ENCODE measurements at places on chromosomes 1 and 21.

DNA sequence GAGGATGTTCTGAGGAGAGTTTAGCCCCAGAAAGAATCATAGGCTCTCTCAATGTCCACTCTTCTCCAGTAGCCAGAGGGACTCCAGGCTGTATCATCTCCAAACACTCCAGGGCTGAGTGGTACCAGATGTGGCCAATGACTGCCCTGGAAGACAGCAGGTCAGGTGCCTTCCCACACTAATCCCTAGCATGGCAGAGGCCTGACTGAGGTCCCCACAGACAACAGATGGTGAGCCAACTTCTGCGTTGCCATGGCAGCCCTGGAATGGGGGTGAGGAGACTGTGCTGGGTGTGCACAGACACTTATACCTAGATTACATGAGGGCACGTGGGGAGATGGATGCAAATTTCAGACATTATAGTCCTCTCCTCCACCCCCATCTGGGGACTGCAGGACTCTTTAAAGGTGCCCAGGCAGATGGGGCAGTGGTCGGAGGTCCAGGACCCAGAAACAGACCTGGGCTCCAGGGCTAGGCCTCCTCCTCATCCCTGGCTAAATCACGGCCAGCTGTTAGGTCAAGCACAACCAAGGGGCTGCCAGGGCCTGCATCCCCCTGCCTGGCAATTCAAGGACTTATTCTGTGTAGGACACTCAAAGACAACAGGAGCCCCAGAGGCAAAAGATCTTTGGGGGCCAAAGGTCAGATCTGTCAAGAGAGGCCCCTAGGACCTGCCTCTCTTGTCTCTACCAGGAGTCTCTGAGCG, 42.9 kb downstream of the CAMK2N1 start:
- DNase-seq, result no peak

DNA sequence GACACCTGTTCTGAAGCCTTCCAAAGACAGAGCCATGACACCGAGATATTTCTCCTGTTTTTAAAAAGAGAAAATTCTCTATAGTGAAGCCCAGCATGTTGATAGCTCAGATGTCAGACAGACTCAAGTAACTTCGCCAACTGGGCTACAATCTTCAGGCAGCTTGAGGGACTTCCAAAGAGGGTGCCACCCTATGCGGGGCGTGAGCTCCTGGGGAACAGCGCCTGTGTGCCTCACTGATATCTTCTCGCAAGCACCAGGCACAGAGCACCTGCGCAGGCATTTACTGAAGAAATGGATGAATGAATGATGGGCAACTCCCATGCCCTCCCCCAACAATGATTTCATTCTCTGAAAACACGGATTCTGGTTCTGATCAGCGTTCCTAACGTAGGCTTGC, 17.6 kb downstream of the RIPK4 start:
- no peak for DNase-seq

- DNase-seq, result no peak
Observed at GRCh38 chr1:6842301-6842700, 57.0 kb downstream of the CAMTA1 start.

- DNase-seq, result peak; percentile 82
Observed at GRCh38 chr1:37514350-37515184, at the start of gene MEAF6. MEAF6 (minus strand) TSS chr1:37514766; CDS start chr1:37514746, 20 bp downstream.

DNA sequence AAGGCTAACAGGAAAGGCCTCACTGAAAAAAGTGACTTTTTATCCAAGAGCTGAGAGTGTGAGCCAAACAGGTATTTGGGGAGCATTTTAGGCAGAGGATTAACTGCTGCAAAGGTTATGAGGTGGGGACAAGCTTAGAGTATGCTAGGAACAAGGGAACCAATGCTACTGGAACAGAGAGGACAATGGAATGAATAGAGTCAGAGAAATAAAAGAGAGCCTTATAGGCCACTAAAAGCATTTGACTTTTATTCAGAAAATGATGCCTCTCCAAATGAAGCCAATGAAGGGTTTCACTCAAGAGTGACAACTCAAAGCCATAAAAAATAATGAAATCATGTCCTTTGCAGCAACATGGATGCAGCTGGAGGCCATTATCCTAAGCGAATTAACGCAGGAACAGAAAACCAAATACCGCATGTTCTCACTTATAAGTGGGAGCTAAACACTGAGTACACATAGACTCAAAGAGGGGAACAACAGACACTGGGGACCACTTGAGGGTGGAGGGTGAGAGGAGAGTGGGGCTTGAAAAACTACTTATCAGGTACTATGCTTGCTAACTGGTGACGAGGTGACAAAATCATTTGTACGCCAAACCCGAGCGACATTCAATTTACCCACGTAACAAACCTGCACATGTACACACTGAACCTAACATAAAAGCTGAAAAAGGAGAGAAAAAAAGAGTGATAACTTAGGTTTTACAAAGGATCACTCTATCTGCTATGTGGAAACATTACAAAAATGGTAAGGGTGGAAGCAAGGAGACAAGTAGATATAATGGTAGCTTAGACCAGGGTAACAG, 11.1 kb downstream of the PTP4A2 start:
- DNase-seq, result no peak

Data from CD4-positive, alpha-beta T cell treated with Interleukin-15 for 4 hours (primary cell).